ENCODE measurements at places on chromosomes 5 and 9.

DNA sequence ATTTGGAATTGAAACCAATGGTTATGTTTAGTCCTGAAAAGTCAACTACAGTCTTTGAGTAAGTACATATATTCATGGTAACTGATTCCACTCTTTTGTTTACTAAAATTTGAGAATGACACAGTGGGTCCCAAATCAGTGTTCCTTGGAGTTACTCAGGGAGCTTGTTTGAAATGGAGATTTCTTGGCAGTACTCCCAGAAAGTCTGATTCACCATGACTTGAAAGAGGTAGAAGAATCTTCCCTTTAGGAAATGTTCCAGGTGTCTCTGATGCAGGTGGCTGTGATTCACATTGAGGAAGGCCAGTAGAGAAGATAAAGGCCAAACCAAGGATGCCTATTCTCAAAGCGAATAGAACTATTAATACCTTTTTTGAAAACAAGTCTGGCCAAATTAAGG, 1078.3 kb downstream of the CDH12 start:
- no peak for DNase-seq

- no peak for DNase-seq
Observed at GRCh38 chr9:115262952-115263351, 145.0 kb upstream of the TNC start.

GRCh38 chr9:13942695-13943094, 371.2 kb downstream of the NFIB start:
- peak; percentile 22 for DNase-seq

GRCh38 chr9:132901858-132902831, 23.4 kb downstream of the SPACA9 start:
- peak; percentile 78 for DNase-seq

DNA sequence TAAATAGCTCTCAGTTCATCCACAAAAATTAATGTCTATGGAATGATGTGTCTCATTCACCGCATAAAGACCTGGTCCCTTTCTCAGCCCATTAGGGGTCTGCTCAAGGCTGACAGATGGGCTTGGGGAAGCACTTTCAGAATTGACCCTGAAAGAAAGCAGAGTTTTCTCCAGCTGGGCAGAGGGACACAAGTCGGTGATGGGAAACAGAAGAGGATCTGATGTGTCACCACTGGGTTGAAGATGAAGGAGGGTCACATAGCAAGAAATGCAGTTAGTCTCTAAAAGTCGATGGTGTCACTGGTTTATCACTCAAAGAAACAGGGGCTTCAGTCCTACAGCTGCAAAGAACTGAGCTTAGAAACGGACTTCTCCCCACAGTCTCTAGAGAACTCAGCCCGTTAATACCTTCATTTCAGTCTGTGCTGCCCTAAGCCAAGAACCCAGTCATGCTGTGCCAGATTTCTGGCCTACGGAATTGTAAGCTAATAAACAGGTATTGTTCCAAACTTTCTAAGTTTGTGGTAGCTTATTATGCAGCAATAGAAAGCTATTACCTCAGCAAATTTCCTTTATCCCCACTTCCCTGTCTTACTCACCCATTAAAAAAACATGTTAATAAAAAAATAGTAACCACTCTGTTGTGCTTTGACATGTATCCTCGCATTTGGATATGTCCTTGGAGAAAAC, 64.6 kb downstream of the ADAMTS12 start:
- DNase-seq = no peak

DNA sequence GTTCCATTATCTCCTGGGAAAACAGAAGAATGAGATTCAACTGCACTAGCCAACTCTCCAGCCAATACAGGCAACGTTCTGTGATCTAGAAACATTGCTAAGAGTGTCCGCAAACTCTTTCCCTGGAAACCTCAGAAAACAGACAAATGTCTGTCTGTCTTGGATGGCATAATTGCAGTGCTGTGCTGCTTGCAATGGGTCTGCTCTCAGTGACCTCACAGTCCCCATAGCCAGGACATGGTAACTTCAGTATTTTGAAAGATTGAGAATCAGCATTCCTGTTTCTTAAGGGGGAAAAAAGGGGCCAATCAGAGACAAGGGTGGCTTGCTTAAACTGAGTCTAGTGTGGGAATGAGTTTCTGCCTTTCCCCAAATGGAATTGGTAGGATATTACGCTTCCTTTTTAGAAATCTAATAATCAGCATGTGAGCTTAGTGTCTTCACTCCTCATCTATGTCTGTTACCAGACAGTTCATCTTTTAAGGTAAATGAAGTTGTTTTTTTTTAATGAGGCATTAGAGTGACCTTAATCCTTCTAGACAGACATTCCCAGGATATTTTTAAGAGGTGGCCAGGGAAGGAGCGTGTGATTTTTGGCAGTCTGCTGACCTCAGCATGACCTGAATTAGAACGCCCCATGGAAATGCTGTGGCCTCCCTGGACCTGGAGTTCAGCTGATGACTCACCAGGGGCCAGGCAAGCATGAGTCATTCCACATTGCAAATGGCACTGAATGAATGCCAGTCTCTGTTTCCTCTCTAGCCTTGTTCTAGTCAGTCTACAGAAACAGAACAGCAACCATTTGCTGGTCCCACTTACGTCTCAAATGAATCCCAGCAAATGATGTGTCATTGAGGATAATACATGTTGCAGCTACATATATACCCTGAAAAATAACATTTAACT, 210.2 kb upstream of the ACTBL2 start:
- peak; percentile 12 for DNase-seq

GRCh38 chr9:99557816-99558215, 263.9 kb upstream of the NR4A3 start:
- no peak for DNase-seq

DNA sequence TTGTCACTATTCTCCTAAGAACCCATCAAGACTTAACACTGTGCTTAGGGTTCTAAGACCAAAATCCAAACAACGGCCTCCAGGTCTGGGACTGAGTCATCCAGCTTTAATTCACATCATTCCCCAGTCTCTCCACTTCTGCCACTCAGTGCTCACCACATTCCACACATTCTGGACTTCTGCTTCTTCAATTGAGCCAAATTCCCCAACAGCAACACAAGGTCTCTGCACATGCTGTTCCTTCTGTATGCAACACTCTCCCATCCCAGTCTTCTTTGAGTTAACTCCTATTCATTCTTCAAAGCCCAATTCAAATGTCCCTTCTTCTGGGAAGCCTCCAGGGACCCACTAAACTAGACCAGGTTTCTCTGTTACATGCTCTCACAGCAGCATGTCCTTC, 97.8 kb downstream of the GPR21 start:
- DNase-seq = no peak

- no peak for DNase-seq
Observed at GRCh38 chr5:172129256-172129910, 58.6 kb downstream of the STK10 start.

GRCh38 chr5:36174119-36174518, 22.2 kb downstream of the SKP2 start:
- DNase-seq = no peak

DNA sequence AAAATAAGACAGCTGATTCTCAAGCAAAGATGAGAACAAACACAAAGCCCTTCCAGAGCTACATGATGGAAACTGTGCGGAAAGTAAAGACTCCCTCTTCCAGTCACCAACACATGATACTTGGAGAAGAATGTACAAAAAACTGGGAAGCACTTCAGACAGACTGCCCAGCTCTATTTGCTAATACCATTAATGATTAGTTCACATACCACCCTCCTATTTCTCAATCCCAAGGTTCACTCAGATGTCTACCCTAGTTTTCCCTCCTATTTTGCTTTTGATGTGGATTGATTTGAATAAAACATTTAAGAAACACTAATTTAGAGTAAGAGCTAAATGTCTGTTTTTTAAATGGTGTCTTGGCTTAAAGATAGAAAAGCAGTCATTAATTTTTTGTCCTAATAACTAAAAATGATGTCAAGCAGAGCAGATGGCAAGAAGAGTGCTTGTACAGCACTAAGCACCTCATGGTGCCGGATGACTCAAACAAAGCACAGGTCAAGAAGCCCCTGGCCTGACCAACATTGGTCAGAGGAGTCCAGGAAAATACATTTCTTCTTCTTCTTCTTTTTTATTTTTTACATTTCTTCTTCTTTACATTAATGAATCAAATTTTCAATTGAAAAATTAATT, 639.4 kb downstream of the PDE4D start:
- DNase-seq = no peak

DNA sequence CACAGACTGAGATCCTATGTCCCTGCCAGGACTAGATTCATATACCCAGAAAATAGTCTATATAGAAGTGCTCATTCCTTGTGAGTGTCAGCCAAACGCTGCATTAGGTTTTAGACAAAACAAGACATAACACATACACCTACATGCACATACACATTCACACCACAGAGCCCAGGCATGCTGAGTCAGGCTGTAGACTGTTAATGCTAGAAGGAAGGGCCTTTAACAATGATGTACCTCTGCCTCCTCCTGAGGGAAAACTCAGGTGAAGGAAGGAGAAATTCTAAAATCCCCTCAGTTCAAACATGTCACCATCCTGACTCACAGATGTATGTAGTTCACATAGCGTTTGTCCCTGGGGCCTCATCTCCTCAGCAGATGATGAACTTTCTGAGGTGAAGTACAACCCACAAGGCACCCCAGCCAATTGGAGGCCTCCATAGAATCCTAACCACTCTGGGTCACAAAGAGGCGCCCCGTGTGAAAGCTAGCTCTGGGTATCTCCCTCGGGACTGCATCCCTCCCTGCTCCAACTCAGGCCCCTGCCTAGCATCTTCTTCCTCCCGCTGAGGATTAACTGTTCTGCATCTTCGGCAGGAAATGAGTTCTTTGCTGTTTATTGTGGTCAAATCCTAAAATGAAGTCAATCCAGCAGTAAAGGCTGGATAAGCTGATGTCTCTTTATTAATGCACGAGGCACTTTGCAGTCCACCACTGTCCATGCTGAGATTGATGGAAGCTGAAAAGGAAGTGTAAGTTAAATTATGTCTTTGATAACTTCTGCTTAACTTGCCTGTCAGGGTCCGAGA, 40.8 kb upstream of the FSTL4 start:
- no peak for DNase-seq

GRCh38 chr5:158155067-158155466, 296.1 kb upstream of the CLINT1 start:
- DNase-seq = no peak

DNA sequence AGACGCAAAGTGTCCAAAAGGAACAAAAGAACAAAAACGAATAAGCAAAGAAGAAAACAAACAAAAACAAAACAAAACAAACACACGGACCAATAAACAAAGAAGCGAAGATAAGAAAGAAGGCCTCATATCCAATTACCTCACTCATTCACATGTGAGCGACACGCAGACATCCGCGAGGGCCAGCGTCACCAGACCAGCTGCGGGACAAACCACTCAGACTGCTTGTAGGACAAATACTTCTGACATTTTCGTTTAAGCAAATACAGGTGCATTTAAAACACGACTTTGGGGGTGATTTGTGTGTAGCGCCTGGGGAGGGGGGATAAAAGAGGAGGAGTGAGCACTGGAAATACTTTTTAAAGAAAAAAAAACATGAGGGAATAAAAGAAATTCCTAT, 28.3 kb upstream of the WWC1 start:
- DNase-seq = no peak

DNA sequence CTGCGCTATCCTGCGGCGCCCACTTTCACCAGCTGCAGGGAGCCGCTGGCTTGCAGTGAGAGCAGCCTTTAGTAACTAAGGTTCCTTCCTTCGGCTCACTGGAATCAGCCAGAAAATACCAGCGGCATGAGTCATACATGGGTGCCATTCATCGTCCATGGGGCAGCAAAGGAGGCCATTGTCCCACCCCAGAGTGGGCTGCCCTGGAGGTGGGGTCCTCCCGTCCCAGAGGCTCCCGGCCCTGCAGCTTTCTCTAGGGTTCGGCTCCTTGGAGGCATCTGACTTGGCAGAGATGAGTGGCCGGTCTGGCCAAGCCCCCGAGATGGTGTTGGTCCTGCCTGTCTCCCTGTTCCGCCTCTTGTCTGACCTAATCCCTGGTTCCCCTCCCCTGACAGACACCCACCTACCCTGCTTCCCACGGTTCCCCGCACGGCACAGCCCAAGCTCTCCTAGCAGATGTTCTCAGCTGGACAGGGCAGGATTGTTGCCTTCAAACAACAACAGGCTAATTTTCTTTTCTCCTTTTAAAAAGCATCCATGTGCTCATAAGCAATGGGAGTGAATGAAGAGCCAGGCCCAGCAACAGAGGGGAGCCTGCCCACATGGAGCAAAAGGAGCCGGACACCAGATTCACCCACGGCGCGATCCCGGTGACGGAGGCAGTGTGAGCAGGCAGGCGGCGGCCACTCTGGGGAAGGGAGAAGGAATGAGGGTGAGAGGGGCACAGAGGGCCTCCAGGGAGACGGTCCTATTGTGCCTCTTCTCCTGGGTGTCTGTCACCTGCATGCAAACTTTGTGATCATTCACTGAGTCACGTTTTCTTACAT, 97.0 kb upstream of the COL5A1 start:
- no peak for DNase-seq

DNA sequence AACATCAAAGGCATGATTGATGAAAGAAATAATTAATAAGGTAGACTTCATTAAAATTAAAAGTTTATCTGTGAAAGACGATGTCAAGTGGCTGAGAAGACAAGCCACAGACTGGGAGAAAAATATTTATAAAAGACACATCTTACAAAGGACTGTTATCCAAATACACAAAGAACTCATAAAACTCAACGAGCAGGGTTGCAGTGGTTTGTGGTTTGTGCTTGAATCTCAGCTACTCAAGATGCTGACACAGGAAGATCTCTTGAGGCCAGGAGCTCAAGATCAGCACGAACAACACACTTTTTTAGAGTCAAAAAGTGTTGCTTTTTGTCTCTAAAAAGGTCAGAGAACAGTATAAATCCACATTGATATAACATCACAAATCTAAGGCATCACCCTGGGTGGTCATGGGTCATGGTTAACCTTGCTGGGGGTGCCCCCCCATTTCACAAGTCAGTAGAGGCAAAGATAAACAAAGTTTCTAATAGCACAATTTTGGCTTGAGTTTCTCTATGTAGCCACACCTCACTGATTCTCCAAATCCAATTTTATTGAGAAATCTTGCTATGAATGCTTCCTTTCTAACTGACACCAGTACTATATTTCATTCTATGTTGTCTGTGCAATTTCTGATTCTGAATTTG, 342.9 kb upstream of the RPS23 start:
- no peak for DNase-seq

Data from stimulated activated CD4-positive, alpha-beta T cell treated with anti-CD3 and anti-CD28 coated beads, Interleukin-4, amount 100 ng/mL, for 24 hours (primary cell).